Pancreas (tissue), 10 donors: ENCODE measurements at places on chromosomes 11 and 22. TPM values are rescaled to one million over a fixed set of nuclear protein-coding genes. Genes with fewer than 3 reads are reported as not detected.

The JRKL gene
- 2.0 TPM for total RNA-seq

The HSPB2 gene
- total RNA-seq = 0.35 TPM

The SLC16A8 gene
- total RNA-seq = 0.06 TPM

The OR4A47 gene
- total RNA-seq = not detected

The TLCD5 gene
- total RNA-seq = 3.5 TPM
